ENCODE measurements at places on chromosomes 2 and 18.
A peak's percentile ranks its signal among the peaks of the same experiment; 100 is the strongest.

- no peak for DNase-seq
Observed at GRCh38 chr2:48699348-48699930, 56.1 kb downstream of the LHCGR start.

- no peak for DNase-seq
Observed at GRCh38 chr2:113822087-113822815, 65.8 kb upstream of the SLC35F5 start.

DNA sequence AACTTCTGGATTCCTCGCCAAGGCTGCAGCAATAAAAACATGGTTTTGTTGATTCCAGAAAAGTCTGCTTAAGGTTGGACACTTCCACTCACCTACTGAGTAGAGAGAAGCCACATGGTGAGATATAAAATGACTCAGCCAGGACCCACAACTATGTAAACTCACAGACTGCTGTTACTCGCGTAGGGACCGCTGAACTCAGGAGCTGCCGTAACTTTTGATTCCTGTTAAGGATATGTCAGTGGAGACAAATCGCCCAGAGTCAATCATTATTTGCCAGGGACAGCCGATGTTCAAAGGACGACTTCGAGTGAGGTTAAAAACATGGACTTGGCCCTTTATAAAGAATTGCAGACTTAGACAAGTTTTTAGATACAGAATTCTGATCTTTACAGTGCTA lies 25.6 kb downstream of the CYB5A start:
- no peak for DNase-seq

DNA sequence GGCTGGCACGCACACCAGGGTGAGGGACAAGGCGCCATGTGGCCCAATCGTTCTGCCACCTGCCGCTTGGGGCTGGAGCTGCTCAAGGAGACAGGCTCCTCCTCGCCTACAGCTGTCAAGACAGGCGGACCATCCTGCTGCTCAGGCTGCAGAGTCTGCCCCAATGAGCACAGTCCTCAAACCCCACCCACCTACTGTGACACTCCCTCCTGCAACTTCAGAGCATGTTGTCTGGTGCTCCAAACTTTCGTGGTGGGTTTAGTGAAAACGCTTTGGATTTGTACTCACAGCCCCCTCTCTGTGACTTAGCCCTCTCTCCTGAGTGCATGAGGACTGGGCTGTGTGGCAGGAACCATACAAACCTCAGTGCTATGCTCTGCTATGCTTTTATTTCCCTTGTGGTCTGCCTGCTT lies 23.2 kb upstream of the SLC35F6 start:
- DNase-seq = no peak

DNA sequence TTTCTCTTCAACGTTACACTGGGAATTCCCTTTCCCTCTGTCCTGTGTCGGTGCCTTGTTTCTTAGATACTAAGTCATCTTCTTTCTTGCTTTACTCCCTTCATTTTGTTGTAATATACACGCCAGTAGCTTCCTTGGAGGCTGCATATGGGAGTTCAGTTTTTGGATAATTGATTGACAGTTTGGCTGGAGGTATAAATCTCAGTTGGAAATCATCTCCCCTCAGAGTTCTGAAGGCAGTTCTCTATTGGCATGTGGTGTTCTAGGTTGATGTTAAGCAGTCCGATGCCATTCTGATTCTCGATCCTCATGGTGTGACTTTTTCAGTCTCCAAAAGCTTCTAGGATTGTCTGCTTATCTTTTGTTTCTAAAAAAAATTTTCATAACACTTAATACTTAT lies 152.5 kb upstream of the GLI2 start:
- no peak for DNase-seq

DNA sequence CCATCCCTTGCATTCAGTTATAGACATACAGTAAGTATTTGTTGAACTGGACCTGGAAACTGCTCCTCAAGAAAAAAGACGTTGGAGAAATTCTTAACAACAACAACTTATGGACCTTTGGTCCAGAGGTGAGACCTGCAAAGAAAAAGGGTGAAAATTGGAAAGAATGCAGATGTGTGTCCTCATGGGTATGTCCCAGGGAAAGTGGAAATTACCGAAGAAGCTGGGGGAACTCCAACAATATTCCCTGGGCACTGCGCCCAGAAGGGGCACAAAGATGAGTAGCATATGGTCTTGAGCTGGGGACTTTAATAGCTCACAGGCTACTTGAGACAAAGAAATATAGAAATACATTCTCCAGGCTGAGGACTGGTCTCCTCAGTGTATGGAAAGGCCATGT lies 35.5 kb upstream of the YWHAQ start:
- DNase-seq = no peak

- no peak for DNase-seq
Observed at GRCh38 chr2:216792222-216793021, 67.4 kb downstream of the TNP1 start.

DNA sequence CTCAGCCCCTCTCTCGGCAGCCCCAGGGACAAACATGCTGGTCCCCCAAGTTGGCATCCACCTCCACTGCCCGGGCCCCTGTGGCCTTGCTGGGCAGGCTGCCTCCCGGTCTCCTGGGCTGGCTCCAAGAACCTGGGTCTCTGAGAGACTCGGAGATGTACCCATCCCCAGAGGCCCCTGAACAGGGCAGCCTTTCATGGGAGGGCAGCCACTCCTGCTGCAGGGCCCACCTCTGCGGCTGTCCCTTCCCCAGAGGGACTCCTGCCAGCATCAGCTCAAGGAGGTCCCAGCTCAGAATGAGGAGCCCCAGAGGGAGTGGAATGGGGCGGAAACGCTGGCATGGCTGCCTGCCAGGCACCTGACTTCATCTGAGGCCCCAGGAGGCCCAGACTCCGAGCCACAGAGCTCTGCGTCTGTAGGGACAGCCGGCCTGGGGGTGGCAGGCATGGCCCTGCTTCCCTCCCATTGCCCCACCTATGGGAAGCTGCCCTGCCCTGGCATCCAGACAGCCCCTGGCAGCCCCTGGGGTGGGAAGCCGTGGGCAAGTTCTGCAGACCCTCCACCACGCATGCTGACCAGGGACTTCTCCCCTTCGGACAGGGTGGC lies 857 bp upstream of the CROCC2 start:
- DNase-seq = no peak

DNA sequence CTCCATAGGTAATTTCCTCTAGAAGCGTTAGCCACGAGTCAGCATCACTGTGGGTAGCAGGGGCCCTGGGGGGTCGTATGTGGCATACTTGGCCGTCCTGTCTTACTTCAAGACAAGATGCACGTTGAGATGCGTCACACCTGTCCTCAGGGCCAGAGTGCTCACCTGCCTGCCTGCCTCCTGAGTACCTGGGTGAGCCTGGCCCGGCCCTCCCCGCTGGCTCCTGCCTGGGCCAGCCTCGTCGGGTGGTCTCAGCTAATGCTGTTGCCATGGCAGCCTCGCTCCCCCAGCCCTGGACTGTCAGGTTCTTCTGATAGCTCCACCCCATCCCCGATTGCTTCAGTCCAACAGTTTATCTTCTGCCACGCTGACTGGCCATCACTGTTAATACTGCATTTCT lies 232.4 kb downstream of the GBX2 start:
- no peak for DNase-seq

GRCh38 chr2:46094689-46095088 lies 202.5 kb upstream of the EPAS1 start:
- no peak for DNase-seq

- no peak for DNase-seq
Observed at GRCh38 chr2:237616734-237617586, 10.4 kb upstream of the LRRFIP1 start.

DNA sequence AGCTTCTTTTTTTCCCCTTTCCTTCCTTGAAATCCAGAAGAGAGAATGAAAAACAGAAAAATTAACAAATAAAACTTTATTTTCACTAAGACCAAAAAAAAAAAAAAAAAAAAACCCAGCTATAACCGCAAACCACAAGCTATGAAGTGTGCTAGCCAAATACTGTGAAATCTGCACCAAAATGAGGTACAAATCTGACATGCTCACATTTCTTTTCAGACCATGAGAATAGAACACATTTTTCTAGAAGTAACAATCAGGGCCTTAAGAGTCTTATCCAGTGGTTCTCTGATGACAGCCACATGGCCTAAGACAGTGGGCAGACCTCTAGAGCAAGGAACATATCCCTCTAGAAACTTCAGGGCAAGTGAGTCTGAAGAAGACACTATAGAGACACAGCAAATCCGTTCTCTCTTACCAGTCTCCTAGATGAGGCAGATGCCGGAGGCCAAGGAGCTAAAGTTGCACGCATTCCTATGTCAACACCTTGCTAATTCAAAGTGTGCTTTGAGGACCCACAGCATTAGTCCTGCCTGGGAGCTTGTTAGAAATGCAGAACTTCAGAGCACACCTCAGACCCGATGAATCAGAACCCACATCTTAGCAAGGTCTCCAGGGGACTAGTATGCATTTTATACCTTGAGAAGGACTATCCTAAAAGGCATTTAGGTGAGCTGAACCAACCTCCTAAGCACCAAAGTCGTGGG lies 317.1 kb downstream of the MYCN start:
- no peak for DNase-seq

DNA sequence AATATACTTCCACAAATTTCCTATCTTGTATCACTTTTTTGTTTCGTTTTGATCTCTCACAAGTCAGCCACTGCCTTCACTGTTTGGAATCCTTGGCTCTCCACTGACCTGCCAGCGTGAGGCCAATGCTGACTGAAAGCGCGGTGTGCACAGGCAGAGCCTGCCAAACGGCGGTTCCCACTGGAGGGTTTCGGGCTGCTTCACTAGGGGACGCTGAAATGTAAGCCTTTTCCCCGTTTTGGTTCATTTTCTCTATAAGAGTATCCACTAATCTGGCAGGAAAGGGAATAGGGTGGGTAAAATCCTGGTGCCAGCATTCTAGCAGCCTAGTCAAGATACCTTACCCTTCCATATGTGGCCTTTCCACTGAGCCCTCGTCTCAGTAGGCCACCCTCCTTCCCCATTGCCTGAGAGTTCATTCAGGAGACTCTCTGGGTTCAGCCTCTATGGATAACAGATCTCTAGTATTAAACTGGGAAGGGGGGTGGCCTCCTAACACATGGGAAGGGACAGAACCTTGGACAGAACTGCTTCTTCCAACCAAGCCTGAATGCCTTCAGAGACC lies 91.5 kb downstream of the DYM start:
- no peak for DNase-seq

DNA sequence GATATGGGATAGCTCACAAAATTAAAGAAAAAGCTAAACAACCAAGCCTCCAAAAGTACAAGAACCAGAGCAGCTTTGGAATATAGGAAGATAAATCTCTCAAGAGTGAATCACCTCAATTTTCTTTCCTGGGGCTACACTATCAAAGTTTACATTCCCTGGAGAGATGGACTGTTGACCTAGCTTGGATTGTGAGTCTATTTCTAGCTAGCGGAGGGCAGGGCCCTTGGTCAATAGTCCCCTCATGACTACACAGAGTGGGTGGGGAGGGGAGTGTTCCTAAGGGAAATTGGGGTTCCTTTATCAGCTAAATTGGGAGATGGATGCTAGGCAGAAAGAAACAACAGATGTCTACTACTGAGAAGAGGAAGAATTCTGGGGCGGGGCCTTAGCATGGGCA lies 29.9 kb upstream of the EIF2AK3 start:
- DNase-seq = no peak

DNA sequence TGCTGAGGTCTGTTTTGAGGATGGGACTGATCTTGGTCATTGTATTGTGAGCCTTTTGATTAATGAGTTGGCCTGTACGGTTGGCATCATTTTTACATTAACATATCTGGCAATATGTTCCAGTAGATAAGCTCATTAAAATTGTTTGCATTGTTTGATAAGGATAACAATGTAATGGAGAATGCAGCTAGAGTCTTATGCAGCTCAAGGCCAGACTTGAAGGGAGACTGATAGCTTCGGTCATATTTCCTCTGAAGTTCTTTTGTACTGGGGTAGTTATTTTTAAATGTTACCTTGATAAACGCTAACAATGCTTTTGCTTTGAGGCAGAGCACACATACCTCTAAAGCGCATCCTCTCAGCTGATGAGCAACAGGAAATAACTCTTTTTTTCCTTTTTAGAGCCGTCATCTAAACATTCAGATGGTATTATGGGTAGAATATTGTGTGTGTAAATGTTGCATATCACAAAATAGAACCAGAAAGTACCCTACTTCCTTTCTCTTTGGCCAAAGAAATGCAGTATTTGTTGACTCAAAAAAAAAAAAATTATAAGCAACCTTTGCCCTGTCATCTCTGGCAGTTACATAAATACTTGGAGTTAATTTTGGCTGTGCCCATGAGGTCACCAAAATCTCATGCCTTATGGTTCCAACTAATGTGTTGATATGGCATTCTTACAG lies 1.3 kb downstream of the MAPRE2 start:
- DNase-seq = no peak

- peak; percentile 54 for DNase-seq
Observed at GRCh38 chr18:79522451-79523205, 126.9 kb downstream of the NFATC1 start.

GRCh38 chr18:62784966-62785413 lies 69.6 kb downstream of the PHLPP1 start:
- DNase-seq = no peak

DNA sequence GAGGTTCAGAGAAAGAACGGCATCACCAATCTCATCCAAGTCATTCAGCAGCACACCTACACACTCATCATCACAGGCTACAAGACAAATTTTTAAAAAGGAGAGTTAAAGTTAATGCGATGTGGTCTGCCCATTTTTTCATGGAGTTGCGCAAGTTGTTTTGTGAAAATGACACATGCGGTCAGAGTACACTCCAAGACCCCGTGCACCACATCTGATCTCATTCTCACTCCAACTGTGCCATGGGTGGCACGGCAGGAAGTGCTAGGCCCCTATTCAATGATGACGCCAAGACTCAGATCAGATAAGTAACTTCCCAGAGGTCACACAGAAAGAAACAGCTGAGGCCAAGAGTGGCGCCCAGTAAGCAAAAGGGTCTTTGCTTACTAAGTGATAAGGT lies 119.8 kb downstream of the LAMA1 start:
- DNase-seq = no peak

- DNase-seq = no peak
Observed at GRCh38 chr2:70008290-70008689, 46.9 kb upstream of the ASPRV1 start.

DNA sequence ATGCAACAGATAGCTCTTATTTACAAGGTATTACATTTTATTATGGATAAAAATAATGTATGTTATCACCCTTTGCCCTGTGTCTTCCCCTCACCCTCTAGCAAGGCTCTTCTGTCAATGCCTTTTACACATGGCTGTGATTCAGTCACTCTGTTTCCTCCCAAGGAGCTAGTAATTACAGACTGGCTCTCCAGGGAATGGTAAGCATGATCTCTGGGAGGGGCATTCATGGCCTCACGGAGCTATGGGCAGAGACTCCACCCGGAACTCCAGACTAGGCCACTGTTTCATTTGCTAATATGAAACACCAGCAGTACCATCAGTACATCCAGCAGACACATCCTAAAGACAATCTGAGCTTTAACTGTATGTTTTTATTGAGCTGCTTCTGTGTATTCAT lies 410.9 kb upstream of the CYRIA start:
- no peak for DNase-seq

DNA sequence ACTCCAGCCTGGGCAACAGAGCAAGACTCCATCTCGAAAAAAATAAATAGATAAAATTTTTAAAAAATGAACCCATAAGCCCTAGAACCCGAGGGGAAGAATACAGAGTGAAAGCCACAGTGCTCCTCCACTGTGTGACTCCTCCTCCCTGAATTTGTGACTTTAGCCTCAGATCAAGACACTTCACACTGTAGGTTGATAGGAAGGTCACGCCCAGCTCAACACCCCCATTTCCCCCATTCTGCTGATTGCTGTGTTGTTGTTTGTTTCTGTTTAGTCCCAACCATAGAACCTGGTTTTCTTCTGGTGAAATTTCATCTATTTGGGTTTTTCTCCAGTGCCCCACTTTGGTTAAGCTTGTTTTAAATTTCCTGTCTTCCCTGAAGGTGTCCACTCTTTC lies 102.2 kb downstream of the VIT start:
- DNase-seq = no peak

- DNase-seq = no peak
Observed at GRCh38 chr2:165655661-165656060, 138.4 kb downstream of the GALNT3 start.
